Ovary (tissue), 10 donors: ENCODE measurements at places on chromosomes 11 and 22. TPM values are rescaled to one million over a fixed set of nuclear protein-coding genes. Genes with fewer than 3 reads are reported as not detected.
A peak's percentile ranks its signal among the peaks of the same experiment; 100 is the strongest.

DNA sequence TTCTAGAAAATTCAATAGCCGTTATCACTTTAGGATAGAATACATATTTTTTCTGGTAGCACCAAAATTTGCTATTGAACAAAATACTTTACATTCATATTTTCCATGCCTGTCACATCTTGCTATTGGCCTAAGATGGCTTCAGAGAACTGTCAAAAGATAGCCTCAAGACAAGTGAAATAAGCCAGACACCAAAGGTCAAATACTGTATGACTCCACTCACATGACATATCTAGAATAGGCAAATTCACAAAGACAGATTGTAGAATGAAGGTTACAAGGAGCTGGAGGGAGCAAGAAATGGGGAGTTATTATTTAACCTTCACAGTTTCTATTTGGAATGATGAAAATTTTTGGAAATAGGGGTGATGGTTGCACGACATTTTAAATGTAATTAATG lies 223.7 kb upstream of the ZC3H12C start:
- DNase-seq = no peak

DNA sequence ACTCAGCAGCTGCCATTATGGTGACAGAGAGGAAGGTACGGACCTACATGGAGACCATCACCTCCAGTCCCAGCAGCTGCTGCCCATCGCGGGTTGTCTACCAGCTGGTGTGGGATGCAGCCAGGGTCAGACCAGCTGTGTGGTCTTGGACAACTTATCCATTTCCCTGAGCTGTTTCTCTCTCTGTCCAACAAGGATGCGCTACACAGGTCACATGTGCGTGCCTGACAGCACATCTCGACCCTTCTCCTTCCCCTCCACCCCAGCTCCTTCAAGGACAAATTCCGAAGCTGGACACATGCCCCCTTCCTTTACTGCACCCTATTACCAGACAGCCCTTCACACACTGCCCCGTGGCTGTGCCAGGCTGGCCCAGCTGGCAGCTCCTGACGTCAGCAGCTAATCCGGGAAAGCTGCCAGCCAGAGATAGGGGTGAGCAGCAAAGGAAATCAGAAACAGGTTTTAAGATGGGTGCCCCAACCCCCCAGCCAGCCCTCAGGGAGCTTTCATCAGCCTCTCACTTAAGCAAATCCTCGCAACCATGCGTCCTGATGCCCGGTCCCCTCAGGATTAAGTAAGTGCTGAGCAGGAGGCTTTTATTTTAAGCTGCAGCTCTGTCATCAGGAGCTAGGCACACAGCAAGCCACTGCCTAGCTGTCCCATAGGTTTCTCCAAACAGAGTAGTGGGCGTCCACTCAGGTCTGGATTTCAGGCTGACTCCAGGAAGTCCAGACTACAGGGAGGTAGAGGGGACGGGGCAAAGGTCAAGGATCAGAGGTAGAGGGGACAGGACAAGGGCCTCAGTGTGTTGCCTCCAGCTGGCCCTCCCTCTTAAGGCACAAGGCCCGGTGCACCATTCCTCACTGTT lies 20.3 kb downstream of the TEF start:
- DNase-seq = peak; percentile 72

- no peak for DNase-seq
Observed at GRCh38 chr22:32636884-32637283, 162.3 kb downstream of the FBXO7 start.

- peak; percentile 69 for DNase-seq
Observed at GRCh38 chr11:17351510-17352176, at the start of gene NCR3LG1. Gene NCR3LG1, plus strand, starts transcription at chr11:17351800. Its CDS starts 170 bp downstream, at chr11:17351970.

DNA sequence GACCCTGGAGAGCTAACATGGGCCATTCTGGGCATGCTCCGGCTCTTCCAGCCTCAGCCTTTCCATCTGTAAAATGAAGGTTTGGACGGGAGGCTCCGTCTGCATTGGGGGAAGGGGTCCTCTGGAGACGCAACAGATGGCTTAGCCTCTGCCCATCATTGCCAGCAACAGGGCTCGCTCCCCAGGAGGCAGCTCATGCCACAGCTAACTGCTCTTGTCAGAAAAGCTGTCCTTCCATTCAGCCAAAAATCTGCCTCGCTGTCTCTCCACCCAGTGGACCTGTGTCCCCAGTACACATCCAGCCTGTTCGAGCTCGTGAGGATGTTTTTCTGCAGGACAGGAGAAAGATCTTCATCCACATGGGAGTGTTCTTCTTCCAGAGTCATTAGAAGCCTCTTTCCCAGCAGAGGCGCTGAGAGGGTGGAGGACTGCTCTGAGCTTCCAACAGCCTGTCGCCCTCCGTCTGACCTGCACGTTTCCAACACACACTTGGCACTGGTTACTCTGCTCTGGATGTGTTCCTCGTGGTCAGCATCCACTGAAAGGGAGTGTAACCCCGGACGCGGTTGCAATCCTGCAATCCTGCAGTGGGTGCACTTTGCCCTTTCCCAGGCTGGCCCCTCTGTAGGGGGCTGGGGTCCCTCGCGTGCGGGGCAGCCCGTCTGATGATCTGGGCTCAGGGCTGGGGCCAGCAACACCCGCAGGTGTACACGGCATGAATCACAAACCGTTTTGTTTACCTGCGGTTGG lies 1340.9 kb downstream of the TBC1D22A start:
- DNase-seq = no peak

DNA sequence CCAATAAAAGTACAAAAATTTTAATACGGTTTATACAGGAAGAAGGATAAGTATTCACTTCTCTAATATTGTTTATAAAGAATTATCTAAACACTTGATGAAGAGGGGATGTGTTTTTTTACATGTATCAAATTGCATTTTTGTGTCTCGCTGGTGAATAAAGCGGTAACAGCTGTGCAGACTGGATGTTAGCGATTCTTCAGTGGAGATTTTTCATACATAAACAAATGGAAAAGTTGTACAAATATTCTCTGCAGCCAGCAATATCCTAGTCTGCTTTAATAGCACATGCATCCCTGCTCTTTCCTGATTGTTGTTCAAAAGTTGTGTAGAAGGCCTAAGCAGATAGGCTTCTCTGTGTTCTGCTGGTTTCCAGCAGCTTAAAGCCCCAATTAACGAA lies 369.3 kb downstream of the SOX6 start:
- no peak for DNase-seq

GRCh38 chr11:112294688-112295340 lies 34.2 kb upstream of the PLET1 start:
- no peak for DNase-seq

GRCh38 chr22:37030560-37031281 lies 11.2 kb downstream of the MPST start:
- DNase-seq = no peak

GRCh38 chr22:46074771-46075551 lies 75.4 kb upstream of the PPARA start:
- no peak for DNase-seq

DNA sequence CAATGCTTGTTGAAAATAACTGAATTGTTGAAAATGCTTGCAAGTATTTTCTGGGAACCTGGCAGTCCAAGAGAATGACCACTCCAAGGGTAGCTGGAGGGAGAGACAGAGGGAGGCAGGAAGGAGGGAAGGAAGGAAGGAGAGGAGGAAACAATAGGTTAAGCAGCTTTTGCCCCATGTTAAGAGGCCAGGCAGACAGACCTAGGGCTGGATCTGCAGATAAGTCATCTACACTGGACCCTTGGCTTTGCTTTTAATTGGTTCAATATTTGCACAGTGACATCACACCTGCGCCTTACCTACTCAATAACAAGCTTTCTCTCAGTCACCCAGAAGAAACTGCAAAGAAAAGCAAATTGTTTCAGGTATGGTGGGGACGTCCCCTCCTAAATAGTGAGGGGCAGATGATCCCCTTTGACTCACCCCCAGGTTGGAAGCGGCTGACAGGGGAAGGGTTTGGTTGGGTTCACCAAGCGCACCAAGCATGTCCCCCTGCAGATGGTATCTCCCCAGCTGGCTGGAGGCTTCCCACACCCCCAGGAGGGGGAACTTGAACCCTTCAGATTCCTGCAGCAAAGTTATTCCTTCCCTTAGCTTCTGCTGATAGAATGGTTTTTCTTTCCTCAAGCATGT lies 24.3 kb downstream of the MYH9 start:
- no peak for DNase-seq

- DNase-seq = no peak
Observed at GRCh38 chr11:61969838-61970662, 2.6 kb upstream of the FTH1 start.

DNA sequence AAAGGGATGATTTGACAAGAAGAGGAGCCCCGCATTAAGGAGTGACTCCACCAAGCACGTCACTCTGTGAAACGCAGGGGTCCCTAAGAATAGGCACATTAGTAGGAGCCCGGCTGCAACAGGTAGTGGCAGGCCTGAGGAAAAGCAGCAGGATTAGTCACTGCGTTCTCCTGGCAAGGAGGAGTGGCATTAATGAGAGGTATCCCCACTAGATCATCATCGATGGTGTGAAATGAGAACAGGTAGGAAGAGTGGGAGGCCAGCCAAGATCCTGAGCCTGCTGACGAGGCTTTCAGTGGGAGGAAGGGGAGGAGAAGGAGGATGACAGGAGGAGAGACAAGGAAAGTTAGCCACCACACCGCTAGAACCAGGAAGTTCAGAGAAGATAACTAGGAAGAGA lies 38.6 kb downstream of the NRXN2 start:
- DNase-seq = no peak

DNA sequence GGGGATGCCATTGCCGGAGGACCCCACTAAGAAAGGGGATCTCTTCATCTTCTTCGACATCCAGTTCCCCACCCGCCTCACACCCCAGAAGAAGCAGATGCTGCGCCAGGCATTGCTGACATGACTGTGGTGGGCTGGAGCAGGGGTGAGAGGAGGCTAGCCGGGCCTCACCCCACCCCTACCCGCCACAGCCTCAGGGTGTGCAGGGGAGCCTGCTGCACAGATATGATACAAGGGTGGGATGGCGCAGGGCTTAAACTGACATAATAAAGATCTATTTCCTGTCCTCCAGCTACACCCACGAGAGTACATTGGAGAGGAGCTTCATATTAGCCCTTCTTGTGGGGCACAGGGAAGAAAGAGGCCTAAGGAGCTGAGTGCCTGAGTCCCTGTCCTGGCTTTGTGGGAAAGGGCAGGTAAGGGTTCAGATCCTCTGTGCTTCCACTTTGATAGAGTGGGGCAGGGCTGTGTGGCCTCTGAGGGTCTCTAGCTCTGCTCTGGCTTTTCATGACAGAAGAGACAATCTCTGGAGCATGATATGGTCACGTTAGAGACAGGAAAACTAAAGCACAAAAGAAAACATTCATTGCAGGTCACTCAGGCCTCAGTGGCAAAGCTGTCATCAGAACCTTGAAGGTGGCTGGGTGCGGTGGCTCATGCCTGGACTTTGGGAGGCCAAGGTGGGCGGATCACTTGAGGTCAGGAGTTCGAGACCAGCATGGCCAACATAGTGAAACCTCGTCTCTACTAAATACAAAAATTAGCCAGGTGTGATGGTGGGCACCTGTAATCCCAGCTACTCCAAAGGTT lies 12.4 kb downstream of the UCP2 start:
- DNase-seq = no peak

DNA sequence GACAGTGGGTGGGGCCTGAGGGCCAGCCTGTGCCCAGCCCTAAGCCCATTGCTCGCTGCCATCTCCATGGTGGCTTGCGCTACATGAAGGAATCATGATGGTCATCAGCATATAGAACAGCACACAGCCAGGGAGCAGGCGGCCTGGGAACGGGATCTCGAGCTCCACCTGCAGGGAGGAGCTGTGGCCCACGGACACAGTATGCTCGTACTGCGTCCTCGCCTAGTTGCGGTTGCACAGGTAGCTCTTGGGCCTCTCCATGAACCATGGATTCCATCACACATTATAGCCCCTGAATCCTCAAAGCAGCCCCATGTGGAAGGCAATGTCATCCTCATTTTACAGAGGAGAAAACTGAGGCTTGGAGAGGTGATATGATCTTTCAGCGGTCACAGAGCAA lies 15.1 kb downstream of the SEC14L4 start:
- DNase-seq = no peak

DNA sequence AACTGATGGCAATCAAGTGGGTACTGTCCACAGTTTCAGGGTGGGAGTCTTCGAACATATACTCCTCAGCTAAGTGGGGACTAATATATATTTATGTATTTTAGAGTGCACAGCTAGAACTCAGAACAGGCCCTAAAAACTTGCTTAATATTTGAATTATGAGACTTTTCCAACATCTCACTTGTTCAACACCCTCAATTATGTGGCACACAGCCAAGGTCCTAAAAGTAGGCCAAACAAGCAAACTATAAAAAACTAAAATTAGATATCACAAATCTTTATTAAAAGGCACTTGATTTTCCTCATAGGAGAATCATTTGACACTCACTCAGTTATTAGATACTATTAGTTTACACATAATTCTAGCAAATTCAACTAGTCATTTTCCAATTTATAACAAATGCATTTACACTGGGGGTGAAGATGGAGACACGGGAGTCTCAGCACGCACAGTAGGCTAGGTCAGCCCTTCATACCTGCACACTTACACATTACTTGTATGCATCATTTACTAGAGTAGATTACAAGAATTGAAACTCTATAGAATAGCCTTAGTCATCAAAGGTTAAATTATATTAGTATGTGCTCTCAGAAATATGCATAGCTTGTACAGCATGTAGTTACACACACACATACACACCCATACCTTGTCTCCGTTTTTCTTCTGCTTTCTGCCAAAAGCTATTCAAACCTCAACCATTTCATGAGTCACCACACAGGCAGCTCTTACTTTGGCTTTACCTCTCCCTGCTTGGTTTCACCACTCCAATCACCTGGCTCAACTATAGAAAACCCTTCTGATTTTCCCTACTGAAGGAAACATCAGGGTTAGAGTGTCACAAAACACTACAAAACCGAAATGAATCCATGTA lies 171.5 kb downstream of the SBF2 start:
- peak; percentile 41 for DNase-seq

DNA sequence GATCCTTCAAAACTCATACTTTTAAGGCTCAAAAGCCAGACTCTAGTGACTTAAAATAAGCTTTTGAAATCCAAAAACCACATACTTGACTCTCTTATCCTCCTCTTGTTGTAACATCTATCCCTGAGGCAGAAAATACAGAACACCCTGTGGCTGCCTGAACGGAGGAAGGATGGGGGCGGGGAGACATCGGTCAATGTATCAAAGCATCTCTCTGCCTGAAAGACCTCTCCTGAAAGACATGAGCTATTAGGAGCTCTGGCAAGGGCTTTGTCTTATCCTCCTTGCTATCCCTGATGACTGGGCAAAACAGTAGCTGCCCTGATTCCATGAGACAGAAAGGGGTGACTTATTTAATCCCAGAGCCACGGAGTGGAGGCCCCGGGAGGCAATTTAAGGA lies 122.4 kb downstream of the MN1 start:
- DNase-seq = no peak

- no peak for DNase-seq
Observed at GRCh38 chr11:22477312-22477711, 139.1 kb downstream of the SLC17A6 start.

DNA sequence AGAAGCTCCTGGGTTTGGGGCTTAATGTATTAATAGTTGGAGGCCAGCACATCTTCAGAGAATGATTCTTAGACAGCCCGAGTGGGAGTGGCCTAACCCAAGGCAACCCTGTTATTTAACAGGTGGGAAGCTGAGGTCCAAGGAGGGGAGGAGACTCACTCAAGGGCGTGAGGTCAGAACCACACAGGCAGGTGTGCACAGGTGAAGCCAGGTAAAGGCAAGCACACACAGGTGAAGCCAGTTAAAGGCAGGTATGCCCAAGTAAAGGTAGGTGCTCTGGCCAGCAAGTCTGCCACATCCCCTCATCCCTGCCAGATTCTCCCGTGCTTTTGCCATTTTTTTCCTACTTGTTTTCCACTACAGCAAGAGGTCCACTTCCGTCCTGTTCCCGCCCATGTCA lies 2.9 kb upstream of the SHANK2 start:
- no peak for DNase-seq

The LARGE1 gene
- total RNA-seq = 67.6 TPM

The MRE11 gene
- 20.1 TPM for total RNA-seq

The PRG2 gene
- not detected for total RNA-seq

The MUS81 gene
- 55.7 TPM for total RNA-seq

The MUC6 gene
- not detected for total RNA-seq

The MS4A6E gene
- not detected for total RNA-seq
